ENCODE measurements at places on chromosomes 13 and 19.

GRCh38 chr19:49636233-49636932 lies 3.6 kb downstream of the RRAS start:
- DNase-seq, result no peak

GRCh38 chr19:694481-695351 lies 536 bp downstream of the PRSS57 start:
- no peak for DNase-seq

DNA sequence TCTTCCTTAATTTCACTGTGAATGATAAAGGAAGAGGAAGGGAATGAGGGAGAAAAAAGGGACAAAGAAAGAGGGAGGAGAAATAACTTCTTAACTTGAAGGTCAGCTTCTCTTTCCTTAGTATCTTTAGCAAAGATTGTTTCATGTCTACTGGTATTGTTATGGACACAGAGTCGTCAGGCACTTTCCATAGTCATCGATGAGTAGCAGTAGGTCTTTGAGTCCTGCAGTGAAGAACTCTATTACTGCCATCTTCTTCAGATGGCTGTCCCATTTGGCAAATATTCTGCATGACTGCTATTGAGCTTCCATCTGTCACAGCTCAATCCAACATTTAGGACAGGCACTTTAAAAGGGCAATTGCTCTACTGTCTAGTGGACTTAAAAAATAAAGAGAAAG lies 2463.1 kb downstream of the PCDH9 start:
- no peak for DNase-seq

DNA sequence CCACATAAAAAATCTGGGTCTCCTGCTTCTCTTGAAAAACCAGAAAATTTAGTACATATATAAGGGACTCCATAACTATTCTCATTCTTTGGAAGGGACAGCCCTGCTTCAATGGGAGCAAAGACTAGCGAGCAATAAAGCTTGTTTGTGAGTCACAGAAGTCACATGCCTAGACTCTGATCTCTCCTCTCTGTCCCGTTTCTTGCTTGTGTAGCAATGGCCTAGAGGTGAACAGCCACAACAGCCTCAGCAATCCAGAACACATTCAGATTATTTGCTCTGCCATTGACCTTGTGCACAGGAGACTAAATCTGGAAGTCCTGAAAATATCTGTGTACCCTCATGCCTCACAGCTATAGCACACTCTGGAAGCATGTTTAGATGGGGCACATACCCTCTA lies 43.2 kb downstream of the SCGB2B2 start:
- DNase-seq, result no peak

DNA sequence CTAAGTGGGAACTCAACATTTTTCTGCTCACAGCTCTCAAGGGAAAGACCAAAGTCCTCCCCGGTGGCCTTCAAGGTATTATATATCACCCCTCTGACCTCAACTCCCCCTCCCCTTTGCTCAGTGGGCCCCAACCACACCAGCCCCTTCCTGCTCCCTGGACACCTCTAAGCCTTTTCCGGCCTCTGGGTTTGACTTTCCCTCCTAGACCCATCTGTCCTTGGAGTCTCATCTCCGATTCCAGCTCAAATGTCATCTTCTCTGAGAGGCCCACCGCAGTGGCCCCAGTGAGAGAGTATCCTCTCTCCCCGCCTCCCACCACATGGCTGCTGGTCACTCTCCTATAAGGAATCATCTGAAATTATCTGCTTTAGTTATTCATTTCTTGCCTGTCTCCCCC lies 941 bp upstream of the UHRF1 start:
- no peak for DNase-seq

GRCh38 chr13:113616991-113617749 lies 32.6 kb downstream of the TFDP1 start:
- no peak for DNase-seq

- no peak for DNase-seq
These were observed 5.1 kb upstream of the ARHGEF7 start for GRCh38 chr13:111110054-111110453.

GRCh38 chr13:59547950-59548349 lies 615.8 kb downstream of the DIAPH3 start:
- DNase-seq, result no peak

- no peak for DNase-seq
These were observed 41.4 kb upstream of the OBI1 start for GRCh38 chr13:78700121-78700910.

DNA sequence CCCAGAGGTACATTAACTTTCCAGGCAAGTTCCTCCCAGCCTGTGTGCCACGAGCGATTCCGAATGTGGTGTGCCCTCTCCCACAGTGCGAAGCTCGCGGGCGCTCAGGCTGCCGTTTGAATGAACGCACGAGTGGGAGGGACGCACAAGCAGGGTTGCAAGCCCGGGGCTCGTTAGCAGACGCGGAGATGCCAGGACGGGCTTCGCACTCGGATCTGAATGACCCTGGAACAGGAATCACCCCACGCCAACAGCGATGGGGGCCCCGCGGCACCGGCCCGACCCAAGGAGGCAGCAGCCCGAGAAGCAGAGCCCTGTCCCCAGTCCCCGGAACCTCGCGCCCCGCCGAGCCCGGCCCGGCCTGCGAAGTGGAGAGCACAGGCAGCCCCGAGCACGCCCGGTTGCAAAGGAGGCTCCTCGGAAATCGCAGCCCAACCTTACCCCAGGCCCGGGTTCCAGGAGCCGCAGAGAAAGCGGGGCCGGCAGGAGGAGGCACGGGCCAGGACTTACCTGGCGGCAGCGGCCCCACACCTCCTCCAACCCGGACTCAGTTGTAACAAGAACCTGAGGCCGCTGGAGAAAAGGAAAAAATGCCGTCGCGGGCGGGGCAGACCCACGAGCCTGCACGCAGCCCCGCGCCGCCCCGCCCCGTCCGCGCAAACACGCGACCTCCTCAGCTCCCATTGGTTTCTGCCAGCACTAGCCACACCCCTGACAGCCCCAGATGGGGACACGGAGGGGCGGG lies at the start of gene SLC25A30:
SLC25A30 (minus strand) TSS at position 584 of the 745 bp plus-strand sequence. CDS start 6,948 bp downstream, outside the sequence.
- DNase-seq, result peak; percentile 83

- DNase-seq, result no peak
These were observed 56.4 kb downstream of the NUFIP1 start for GRCh38 chr13:44932850-44933251.

Data from neural crest cell (in vitro differentiated cells).